ENCODE measurements at places on chromosomes 3 and 15.

DNA sequence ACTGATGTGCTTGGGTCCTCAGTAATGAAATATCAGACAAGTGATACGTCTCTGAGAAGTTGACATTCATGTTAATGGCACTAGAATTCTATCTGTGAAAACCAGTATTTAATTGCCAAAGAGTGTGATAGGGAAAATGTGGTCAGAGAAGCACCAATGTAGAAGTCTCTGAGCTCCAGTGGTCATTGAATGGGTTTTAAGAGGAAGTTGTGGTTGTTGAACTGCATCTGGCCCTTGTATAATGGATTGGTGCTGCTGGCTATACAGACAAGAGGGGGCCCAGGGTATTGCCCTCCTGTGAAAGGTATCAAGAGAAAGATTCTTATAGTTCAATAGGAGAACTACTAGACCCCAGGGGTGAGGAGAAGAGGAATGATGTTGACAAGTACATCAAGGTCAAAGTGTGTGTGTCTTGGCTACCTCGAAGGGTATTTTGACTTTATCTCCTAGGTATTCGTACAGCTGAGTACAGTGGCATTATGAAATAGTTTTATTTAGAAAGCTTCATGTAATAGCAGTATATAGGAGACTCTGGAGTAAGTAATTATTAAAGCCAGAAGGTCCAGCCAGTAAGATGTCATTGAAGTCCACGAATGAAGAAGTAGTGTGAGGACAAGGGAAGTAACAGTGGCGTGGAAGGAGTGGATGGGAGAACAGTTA lies 47.1 kb downstream of the CHD2 start:
- DNase-seq: no peak

- DNase-seq: peak; percentile 46
These were observed 1163.5 kb downstream of the ROBO1 start for GRCh38 chr3:78604341-78604740.

GRCh38 chr3:170766253-170766652 lies 103.7 kb downstream of the RPL22L1 start:
- no peak for DNase-seq

GRCh38 chr3:140206196-140207040 lies 271.4 kb downstream of the CLSTN2 start:
- DNase-seq: no peak

DNA sequence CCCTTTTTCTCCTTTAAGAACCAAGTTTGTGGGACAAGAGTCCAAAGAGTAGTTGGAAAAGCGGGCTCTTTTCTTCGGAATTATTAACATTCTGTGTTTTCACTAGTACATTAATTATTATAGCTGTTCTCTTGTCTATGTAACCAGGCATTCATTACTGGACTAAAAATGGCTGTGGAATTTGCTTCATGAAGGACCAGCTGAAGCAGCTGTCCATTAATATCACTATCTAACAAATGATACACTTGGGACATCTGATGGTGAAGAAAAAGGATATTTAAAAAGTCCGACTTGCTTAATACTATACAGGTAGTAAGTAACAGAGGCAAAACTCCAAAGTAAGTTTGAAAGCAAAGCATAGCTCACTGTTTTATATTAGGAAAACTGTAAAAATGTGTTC lies 728.9 kb upstream of the DPPA4 start:
- DNase-seq: no peak

GRCh38 chr15:72044956-72045355 lies 73.0 kb downstream of the MYO9A start:
- DNase-seq: no peak

DNA sequence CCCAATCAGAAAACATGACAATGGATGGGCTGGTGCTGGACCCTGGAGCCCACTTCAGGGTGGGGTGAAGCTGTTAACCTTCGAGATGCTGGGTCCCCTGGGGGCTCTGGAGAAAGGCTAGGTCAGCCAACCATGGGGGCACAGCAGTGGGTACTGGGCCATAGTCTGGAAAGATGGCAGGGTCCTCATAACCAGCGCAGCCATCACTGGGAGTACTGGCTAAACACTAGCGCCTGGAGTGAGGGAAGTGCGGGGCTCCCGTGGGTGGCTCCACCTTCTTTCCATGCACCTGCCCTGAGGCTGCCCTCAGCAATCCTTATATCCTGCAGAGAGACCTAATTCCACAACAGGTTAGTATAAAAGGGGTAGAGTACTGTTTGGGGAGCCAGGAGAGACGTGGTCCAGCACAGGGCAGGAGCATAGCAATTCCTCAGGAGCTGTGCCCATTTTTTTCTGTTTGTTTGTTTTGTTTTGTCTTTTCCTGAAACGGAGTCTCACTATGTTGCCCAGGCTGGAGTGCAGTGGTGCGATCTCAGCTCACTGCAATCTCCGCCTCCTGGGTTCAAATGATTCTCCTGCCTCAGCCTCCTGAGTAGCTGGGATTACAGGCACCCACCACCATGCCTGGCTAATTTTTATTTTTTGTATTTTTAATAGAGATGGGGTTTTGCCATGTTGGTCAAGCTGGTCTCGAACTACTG lies 122.6 kb upstream of the MEF2A start:
- DNase-seq: no peak

- DNase-seq: no peak
These were observed 29.7 kb downstream of the EFCAB12 start for GRCh38 chr3:129398803-129399144.

- no peak for DNase-seq
These were observed 18.2 kb upstream of the SPTSSB start for GRCh38 chr3:161389445-161390035.

GRCh38 chr15:65690778-65691177 lies 69.0 kb downstream of the SLC24A1 start:
- DNase-seq: no peak

DNA sequence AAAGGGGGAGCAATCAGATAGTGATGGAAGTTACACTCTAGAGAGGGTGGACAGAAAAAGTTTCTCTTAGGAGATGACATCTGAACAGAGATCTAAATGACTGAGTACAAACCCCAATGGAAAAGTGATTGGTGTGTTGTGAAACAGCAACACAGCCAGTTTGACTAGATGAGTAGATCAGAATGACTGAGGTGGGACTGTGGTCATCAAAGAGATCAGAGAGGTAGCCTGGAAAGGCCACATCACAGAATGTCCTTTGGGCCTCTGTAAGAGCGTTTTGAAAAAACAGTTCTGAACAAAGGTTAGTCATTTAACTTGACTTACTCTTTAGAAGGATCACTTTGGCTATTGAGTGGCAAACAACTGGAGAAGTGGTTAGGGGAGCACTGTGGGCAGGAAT lies 10.6 kb downstream of the LRRC58 start:
- no peak for DNase-seq

GRCh38 chr15:80697075-80697685 lies 2.1 kb downstream of the ABHD17C start:
- DNase-seq: no peak

- DNase-seq: no peak
These were observed 176.1 kb downstream of the MINAR1 start for GRCh38 chr15:79608066-79608864.

GRCh38 chr3:24548278-24548677 lies 53.6 kb upstream of the THRB start:
- DNase-seq: no peak

- no peak for DNase-seq
These were observed 16.3 kb downstream of the SLC6A20 start for GRCh38 chr3:45779746-45780735.

GRCh38 chr3:156170571-156170970 lies 50.2 kb downstream of the KCNAB1 start:
- DNase-seq: no peak

- no peak for DNase-seq
These were observed 35.9 kb downstream of the OXNAD1 start for GRCh38 chr3:16300881-16301359.

- DNase-seq: no peak
These were observed 24.1 kb downstream of the MYH15 start for GRCh38 chr3:108486338-108486737.

GRCh38 chr15:79171320-79172031 lies 80.9 kb upstream of the RASGRF1 start:
- no peak for DNase-seq

GRCh38 chr3:157392104-157392503 lies 44.5 kb upstream of the PTX3 start:
- no peak for DNase-seq

Data from BJ (cell line).